ENCODE measurements at places on chromosomes 5 and 9.

DNA sequence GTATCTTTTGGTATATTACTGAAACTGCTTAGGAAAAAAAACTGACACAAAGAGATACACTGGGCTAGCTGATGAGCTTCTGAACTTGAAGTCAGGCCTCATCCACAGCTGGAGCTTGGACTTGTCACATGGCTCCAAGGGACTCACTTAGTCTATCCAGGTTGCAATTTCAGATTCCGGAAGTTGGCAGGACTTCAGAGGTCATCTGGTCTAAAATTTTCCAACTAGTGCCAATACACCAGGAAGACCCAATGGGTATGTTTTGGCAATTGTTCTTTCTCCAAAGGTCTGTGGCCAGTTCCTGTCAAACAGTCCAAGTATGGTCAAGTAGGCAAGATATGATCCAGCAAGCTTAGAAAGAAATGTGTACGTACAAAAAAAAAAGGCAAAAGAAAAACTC is 36.7 kb downstream of the MRPS27 start:
- no peak for DNase-seq

- no peak for DNase-seq
These were observed 46.7 kb downstream of the IL31RA start for GRCh38 chr5:55897905-55898304.

DNA sequence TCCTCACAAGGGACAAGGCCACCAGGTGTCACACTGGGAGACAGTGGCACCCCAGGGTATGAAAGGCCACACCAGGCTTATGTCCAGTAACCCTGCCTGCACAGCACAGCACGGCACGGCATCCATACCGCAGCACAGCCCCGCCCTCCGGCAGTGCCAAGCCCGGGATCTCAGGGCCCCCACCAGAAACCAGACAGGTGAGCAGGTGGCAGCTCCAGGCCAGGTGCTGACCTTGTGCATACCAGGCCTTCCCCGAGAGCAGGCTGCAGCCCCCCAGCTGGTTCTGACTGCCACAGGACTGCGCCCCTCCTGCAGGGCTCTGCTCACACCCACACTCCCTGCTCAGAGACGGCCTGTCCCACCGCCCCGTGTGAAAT is 56.5 kb downstream of the ADAMTS2 start:
- DNase-seq, result no peak

- DNase-seq, result peak; percentile 70
These were observed 26.9 kb downstream of the SRD5A1 start for GRCh38 chr5:6659941-6660684.

GRCh38 chr5:158060212-158060611 is 201.3 kb upstream of the CLINT1 start:
- peak; percentile 13 for DNase-seq

GRCh38 chr9:38018958-38019602 is 49.9 kb downstream of the SHB start:
- DNase-seq, result peak; percentile 78

- no peak for DNase-seq
These were observed 138.8 kb downstream of the KDM4C start for GRCh38 chr9:6896562-6896961.

DNA sequence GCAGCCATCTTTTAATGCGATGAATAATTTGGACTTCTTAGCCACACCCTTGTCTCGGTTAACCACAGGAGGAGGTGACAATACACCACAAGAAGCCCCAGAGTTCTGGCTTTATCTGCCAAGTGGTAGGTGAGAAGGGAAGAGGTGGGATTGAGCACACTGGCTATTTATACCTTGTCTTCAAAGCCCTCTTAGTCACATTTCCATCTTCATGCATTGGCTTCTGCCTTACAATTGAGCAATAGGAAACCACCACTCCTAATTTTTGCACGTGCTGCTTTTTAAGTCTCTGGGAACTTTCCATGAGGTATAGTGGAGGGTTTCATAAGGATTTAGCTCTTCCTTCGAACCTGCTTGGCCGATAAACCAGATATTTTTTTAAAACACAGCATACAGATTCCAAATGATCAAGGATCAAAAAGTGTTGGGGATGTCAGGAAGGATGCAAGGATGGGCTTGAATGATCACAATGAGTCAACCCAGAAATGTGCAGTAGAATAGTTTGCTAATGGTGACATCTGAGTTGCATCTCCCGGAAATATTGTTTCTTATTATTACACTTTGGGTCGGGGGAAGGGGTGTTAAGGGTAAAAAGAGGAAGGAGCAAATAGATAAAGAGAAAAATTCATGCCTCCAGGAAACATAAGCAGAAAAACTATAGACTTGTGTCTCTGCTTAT is 25.5 kb downstream of the PLAC8L1 start:
- peak; percentile 44 for DNase-seq

- no peak for DNase-seq
These were observed 296.8 kb downstream of the EBF1 start for GRCh38 chr5:158802941-158803341.

GRCh38 chr5:39192450-39193160 is 26.8 kb downstream of the FYB1 start:
- DNase-seq, result no peak

Data from renal cortical epithelial cell (primary cell).